ENCODE measurements at places on chromosomes 2 and 18.

DNA sequence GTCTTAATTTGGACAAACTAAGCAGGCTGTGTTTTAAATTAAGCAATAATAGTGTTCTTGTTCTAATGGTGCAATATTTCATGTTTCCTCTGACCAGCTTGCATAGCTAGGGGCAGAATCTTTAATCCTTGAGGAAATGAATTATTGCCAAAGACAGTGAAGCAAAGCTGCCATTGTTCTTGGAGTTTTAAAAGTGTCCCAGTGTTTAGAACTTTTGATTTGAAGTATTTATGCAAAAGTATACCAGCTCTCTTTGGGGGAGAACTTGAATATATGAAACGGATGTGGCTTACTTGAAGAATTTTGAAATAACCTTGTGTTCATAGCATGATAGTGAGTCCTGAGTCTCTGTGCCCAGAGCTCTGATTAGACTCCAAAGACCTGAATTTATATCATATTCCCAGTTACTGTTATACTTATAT, 33.4 kb downstream of the ITGA6 start:
- DNase-seq: no peak

- DNase-seq: no peak
Measured at GRCh38 chr18:56521263-56521662, 117.1 kb downstream of the TXNL1 start.

DNA sequence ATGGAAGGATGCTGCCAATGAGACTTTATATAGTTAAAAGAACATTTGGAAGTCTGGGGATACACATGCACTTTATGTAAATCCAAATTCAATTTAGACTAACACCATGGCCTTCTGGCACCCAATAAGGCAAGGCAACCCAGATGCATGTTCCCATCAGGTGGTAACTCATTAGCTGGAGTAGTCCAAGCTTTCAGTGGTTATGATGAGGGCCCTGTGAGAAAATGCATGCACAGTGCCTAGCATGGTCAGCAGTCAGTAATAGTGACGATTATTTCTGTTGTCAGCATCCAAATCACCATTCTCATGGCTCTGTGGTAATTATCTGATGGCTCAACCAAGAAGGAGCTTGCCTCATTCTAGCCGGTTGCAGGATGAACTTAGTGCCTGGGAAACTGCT, 70.3 kb upstream of the CTLA4 start:
- DNase-seq: no peak

GRCh38 chr18:43664487-43665008, 387.3 kb upstream of the SYT4 start:
- DNase-seq: no peak

DNA sequence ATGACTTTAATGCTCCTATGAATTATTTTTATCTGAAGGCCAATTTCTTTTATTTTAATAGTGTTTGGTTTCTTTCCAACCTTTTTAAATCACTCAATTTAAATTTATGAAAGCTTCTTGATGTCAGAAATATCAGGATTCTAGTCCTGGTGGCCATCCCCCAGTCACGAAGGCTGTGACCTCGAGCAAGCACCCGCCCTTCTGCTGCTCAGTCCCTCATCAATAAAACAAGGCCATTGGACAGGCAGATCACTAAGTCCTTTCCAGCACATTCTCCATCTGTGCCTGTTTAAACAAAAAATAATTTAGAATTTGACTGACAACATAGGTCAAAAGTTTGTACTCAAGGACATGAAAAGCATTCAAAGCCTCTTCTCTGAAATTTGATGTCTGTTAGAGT, 483.6 kb upstream of the VRK2 start:
- DNase-seq: no peak

DNA sequence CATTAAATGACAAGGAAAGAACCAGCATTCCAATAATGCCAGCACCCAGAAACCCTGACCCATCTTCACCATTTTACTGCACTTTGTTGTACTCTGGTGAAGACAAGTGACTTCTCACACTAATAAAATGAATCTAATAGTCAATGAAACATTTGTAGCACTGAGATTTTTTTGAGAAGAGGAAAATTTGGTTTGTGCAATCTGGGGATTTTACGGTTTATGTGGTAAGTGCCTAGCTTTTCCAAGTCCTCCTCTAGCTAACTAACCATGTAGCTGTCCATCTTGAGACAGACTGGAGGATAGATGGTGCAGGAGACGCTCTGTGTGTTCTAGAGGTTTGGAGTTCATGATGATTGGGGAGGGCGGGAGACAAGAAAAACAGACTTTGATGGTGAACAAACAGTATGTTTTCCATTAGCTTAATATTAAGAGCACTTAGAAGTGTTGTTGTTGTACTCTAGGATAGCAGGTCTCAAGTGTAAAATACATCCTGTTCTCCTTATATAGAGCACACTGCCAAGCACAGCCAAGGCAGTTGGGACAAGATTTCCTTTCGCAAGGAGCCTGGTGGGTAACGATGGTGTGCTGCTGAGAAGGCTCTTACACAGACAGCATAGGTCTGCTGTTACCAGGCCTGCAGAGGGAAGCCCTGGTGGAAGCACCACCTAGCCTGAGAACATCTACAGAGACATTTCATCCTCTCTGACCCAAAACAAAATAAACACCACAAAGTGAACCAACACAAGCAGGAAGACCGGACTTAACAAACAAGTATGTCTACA, 83.7 kb downstream of the BCL11A start:
- no peak for DNase-seq

GRCh38 chr18:71370095-71370494, 1081.2 kb downstream of the SOCS6 start:
- DNase-seq: no peak

DNA sequence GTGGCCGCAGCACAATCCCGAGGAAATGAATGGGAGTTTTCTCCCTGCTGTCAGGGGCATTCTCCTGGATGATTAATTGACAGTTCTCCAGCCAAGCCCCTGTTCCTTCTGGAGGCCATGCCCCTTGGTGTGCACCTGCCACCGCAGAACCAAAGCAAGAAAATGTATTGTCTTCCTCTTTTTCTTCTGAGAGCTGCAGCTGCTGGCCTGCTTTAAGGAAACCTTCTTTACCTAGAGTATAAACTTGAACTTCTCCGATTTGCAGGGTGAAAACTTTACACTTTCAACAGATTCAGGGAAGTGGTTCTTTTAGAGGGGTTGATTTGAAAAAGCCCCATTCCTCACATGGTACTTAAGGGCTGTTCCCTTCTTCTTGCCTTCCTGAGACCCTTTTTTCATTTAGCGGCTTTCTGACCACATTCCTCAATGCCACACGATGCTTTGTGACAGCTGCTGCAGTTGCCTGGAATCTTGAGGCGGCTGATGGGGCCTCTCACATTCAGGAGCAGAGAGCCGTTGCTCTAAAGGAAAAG, 402.8 kb downstream of the TXNL1 start:
- DNase-seq: no peak

- no peak for DNase-seq
Measured at GRCh38 chr2:8061219-8061618, 620.6 kb upstream of the ID2 start.

GRCh38 chr2:218648088-218648786, 11.2 kb downstream of the ZNF142 start:
- no peak for DNase-seq

DNA sequence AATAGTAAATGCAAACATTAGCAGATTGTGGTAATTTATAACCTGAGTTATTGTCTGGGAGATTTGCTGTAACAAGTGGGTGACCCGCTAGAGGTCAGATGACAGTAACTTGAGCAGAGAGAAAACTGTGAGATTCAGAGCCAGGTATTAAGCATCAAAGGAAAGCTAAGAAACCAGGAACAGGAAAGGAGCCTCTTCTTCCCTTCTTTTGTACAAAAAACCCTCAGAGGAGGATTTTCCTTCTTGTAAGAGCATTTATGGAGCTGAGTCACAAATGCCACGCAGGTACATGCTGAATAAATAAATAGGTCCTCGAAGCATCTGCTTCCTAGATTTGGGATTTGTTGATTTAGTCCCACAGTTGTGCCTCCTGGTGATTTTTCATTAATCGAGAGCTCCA, 146.5 kb downstream of the SH3BP4 start:
- DNase-seq: no peak

GRCh38 chr2:178917555-178917954, 110.3 kb upstream of the TTN start:
- DNase-seq: no peak

- DNase-seq: no peak
Measured at GRCh38 chr2:235803028-235803427, 309.2 kb downstream of the AGAP1 start.

GRCh38 chr2:19802086-19802841, 99.5 kb downstream of the TTC32 start:
- no peak for DNase-seq

GRCh38 chr2:79512442-79513401, at the start of gene CTNNA2:
CTNNA2 (plus strand) TSS chr2:79513051.
- DNase-seq: no peak

- no peak for DNase-seq
Measured at GRCh38 chr2:1599301-1600085, 144.8 kb downstream of the PXDN start.

- no peak for DNase-seq
Measured at GRCh38 chr18:396251-396555, 104.3 kb downstream of the COLEC12 start.

GRCh38 chr2:240739797-240740196, 48.1 kb downstream of the AQP12A start:
- DNase-seq: no peak

- no peak for DNase-seq
Measured at GRCh38 chr2:3523551-3524041, 4.3 kb upstream of the ADI1 start.

- DNase-seq: no peak
Measured at GRCh38 chr2:237942513-237942899, 24.3 kb upstream of the UBE2F start.

GRCh38 chr2:207875473-207876212, 105.9 kb upstream of the FZD5 start:
- no peak for DNase-seq

DNA sequence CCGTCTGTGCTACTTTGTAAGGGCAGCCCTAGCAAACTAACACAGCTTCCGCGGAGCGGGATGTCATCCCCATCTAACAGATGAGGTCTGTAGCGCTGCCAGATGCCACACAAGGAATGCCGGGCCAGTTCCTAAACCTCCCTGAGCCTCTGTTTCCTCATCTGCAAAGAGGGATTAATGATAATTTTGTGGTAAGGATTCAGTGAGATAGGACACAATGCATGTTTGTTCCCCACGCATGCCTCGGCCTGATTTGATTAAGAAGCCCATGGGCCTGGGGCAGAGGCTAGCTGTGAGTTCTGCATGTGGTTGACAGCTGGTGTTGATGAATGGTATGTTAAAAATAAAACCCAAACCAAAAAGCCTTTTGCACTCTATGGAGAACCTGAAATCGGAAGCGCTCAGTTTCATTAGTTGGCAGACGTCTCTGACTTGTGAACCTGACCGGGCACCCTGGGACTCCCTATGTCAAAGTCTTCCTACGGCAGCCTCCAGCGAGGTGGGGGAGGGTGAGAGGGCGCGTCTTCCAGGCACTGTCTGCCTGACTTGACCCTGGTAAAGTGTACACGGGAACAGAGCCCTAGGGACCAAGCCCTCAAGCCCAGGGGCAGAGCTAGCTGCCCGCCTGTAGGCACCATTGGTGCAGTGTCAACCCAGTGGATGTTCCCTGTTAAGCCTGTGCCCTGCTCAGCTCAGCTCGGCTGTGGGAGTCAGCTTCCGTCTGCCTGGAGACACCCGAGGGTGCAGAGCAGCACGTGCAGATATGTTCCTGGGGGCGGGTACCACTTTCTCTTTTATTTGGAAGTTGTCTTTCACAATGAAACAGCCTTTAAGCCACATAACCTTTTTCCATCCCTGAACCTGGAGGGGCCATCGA, 14.8 kb upstream of the INHBB start:
- no peak for DNase-seq

DNA sequence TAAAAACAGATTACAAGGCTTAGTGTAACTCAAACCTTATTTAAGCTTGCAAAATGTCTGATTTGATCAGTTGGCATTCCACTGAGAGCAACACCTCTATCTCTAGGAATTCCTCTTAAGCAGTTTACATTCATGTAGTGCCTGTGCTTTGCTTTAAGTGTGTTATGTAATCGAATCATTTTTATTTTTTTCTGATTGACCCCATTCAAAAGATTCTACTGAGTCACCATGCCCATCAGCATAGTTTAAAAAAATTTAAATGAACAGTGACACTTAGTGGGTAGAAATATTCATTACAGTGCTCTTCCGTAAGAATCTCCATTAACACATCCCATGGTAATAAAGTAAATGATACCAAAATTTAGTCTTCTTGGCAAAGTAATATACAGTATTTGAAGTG, 67.8 kb upstream of the SLC4A10 start:
- no peak for DNase-seq

- no peak for DNase-seq
Measured at GRCh38 chr2:75853436-75853835, 142.7 kb upstream of the GCFC2 start.

DNA sequence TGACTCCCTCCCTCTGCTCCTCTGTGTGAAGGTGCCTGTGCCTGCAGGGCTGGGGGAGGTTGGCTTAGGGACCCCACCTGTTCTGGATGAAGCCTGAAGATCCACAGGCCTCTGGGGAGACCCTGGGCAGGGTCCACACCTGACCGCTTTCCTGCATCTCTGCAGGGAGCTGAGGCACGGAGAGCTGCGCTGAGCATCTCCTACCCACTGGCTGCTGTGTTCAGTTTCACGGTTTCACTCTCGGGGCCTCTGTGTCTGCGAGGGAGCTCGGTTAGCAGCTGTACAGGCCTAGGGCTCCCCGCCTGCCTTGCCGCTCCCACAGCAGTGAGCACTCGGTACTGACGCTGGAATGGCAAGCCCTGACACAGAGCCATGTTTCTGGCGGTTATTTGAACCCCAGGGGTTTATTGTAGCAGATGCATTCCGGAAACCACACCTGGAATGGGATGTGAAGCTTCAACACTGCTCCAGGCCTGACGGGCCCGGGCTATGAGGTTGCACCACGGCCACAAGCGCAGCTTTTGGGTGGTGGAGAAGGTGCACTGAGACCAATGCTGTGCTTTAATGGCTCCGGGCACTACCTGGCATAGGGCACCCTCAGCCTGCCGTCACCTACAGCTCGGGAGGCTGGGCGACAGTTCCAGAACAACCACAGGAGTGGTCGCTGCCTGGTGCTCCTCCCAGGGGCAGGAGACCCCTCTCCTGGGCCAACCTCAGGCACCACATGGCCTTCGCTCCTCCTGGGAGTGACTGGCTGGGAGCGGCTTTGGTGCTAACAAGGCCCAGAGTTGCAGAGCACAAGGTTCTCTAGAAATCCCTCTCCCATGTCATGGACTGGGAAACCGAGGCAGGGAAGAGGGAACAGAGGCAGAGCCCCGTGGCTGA, 257.9 kb downstream of the NDUFA10 start:
- no peak for DNase-seq

GRCh38 chr2:137689549-137689948, 274.7 kb upstream of the HNMT start:
- DNase-seq: no peak

Measured in GM04503 (cell line).